NCI-H510A (cell line): ENCODE measurements at places on chromosomes 2 and 18.

GRCh38 chr2:64348386-64349130, 105.4 kb upstream of the LGALSL start:
- no peak for DNase-seq

GRCh38 chr18:62741118-62741566, 25.8 kb downstream of the PHLPP1 start:
- DNase-seq = no peak

GRCh38 chr2:38178556-38179419, 102.8 kb upstream of the CYP1B1 start:
- no peak for DNase-seq

DNA sequence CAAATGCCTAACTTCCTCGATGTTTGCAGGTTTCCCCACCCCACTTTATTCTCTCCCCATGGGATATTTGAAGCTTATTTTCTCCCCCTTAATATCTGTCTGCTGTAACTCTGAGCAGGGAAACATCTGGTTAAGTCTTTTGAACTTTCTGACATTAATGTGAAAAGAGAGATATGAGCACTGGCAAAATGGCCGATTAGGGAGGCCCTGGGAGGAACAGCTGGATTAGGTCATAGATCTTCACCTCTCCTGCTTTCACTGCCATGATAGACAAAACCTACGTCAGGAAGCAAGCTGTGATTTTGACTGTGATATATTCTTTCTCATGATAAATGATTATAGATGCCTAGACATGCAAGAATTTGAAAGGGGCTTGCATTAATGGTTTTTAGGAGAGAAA, 43.6 kb downstream of the LYPD6B start:
- no peak for DNase-seq

GRCh38 chr2:196268025-196268424, 96.6 kb upstream of the STK17B start:
- DNase-seq = no peak

- no peak for DNase-seq
These were observed 53.7 kb upstream of the APCDD1 start for GRCh38 chr18:10400534-10401307.

- no peak for DNase-seq
These were observed 31.9 kb downstream of the MYO7B start for GRCh38 chr2:127567351-127567854.

GRCh38 chr2:187054501-187055319, 205.7 kb upstream of the ZSWIM2 start:
- DNase-seq = no peak

DNA sequence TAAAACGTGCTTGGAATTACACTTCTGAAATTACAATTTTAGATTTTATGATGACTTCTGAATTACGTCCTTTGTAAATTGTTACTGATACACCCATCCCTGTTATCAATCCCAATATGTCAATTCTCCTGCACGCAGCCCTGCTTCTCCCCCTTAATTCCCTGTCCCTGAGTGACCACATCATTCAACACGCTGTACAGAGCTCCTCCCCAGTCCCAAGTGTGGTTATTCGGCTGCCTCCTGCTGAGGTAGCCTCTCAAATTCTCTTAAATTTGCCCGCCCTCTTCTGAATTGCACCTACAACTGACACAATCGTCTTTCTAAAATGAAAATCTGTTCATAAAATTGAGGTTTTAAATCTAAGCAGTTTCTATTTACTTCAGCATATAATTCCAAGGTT, 10.1 kb downstream of the SERPINB8 start:
- no peak for DNase-seq

GRCh38 chr2:124039762-124040291, 14.7 kb downstream of the CNTNAP5 start:
- DNase-seq = peak; percentile 27

DNA sequence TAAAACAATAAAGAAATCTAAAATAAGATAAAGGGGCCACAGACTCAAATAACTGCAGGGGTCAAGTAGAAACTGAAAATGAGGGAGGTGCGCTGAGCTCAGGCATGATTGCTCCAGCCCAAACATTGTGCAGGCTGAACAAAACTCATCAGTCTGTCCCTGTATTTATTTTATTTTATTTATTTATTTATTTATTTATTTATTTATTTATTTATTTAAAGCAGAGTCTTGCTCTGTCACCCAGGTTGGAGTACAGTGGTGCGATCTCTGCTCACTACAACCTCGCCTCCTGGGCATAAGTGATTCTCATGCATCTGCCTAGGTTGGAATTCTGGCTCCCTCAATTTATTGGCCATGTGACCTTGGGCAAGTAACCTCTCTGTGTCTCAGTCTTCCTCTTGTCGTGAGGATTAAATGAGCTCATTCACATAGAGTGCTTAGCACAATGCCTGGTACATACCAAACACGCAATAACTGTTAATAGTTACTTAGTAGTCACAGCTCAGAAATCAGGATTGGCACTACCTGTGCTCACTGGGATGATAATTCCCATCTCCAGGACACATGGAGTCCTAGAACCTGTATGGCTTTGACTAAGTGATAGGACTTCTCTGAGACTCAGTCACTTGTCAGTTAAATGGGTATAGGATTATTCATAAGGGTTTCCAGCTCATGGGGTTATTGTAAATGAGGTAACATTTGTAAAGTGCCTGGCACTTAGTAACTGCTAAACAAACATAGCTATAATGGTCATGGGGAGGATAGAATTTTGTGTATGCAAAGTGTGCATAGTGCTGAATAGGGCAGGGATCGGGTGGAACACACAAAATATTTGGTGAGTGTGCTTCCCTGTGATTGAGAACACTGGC, 6.0 kb downstream of the SPEG start:
- no peak for DNase-seq

DNA sequence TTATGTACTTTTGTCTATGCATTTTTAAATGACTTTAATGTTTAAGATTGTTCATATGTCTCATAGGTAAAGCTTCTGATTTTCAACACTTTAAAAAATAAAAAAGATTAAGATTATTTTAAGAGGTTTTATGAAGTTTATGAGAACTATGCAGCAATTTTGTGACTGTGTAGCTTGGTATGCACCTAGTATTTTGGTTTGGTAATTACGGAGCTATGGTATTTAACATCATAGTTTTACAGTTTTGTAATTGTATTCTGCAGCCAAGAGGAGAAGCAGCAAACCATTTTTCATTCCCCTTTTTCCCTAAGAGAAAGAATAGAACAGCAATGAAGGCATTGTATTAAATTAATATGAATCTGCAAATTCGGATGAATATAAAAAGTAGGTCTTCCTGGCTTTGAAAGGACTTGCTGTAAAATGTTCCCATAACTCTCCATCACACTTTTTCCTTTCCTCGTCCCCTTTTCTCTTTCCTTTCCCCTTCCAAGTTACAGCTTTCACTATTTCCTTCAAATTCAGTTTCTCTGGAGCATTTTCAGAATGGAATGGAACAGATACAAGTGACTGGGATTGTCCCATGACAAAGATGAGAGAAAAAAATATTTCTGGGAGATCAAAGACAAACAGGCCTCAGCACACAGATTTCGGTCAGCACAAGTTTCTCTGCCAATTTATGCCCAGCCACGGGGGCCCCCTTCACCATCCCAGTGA, 26.1 kb upstream of the PIEZO2 start:
- DNase-seq = no peak

DNA sequence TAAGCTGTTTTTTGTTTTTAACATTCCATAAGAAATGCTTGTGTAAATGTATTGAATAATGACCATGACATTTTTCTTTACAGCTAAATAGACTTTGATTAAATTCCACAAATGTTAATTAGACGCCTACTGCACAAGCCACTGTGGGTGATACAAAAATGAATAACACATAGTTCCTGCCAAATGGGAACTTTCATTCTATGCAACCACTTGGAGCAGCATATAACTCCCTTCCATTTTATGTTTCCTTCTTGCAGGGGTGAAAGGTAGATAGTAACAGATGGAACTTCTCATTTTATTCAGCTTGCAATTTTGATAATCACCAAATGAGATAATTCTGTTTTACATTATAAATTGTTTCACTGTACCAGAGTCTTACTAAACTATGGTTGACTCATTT, 70.0 kb upstream of the THUMPD2 start:
- no peak for DNase-seq

DNA sequence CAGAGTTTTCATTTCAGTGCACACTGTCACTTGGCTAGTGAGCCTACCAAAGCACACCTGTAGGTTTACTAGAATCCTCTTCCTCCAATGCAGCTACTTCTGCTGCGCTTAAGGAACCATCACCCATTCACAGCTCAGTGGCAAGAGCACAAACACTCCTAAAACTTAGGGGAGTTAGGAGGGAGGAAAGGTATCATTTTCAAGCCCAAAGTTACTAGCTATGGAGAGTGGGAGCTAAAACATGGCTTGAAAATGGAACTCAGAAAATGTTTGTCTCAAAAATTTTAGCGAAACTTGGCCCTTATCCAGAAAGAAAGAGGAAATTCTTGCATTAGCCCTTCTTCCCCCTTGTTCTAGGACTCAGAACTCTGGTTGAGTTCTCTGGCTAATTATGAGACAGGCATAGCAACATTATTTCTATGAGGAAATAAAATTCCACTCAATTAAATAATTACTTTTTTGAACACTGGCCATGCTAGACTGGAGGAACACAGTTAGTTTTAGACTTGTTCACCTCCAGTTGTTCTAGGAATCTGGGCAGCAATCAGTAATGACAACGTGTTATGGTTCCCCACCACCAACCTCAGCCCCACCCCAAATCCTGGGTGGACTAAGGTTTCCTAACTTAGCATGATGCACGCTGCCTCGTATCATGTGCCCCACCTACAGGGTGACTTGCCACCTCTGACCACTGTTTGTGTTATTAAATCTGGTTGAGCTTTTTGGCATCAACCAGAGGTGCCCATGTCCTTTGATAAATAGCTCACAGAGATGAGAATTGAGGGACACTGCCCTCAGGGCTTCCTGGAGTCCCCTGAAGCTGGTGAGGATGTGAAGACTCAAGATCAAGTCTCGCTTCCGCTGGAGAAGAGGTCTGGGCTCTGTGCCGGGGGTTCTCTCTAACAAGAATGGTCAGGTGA, 32.8 kb downstream of the LPIN2 start:
- no peak for DNase-seq

DNA sequence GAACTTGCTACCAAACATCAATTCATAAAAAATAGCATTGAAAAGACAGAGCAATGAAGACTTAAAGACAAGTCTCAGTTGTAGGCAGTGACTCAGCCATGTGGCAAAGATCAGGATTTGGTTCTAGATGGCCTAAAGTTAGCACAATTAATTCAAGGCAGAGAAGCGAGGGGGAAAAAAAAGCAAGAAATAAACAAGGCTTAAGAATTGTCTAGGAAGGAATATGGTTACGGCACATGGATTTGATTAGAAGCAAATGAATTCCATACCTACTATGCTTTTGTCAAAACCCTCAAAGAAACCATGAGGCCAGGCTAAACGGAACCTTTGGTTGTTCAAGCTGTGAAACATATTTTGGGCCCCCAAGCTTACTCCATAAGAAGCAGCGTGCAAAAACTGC, 362.2 kb upstream of the KCNH7 start:
- no peak for DNase-seq

- DNase-seq = no peak
These were observed 1.8 kb downstream of the RTKN start for GRCh38 chr2:74439803-74440377.

DNA sequence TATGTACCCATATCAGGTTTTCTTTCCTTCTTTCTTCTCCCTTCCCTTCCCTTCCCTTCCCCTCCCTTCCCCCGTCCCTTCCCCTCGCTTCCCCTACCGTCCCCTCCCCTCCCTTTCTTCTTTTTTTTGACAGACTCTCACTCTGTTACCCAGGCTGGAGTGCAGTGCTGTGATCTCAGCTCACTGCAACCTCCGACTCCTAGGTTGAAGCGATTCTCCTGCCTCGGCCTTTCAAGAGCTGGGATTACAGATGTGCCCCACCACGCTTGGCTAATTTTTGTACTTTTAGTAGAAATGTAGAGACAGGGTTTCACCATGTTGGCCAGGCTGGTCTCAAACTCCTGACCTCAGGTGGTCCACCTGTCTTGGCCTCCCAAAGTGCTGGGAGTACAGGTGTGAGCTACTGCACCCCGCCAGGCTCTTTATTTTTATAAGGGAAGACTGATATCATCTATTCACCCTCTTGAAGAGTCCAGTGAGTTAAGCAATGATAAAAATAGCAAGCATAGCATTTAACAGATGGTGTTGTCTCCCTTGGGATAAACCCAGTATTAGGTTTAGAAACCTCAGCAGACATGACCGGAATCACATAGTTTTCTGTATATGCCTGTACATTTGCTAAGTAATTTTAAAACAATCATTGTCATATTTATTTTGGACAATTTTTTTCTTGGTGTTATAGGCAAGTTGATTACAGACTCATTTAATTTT, 888.4 kb downstream of the TRIB2 start:
- DNase-seq = no peak

DNA sequence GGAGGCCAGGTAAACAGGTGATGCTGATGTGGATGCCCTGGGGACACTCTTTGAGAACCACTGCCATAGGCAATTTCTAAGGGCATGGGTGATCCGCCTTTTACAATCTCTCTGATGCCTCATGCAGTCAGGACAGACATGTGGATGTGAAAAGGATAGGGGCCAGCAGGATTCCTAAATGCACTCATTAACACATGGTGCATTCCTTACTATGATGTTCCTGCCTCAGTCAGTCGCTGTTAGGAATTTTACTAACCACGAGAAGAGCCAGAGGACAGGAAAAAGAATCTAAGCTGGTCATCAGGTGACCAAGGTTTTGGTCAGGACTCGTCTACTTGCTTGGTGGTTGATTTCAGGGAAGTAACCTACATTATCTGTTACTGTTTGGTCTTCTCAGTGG, 191.0 kb downstream of the ARL4C start:
- no peak for DNase-seq

DNA sequence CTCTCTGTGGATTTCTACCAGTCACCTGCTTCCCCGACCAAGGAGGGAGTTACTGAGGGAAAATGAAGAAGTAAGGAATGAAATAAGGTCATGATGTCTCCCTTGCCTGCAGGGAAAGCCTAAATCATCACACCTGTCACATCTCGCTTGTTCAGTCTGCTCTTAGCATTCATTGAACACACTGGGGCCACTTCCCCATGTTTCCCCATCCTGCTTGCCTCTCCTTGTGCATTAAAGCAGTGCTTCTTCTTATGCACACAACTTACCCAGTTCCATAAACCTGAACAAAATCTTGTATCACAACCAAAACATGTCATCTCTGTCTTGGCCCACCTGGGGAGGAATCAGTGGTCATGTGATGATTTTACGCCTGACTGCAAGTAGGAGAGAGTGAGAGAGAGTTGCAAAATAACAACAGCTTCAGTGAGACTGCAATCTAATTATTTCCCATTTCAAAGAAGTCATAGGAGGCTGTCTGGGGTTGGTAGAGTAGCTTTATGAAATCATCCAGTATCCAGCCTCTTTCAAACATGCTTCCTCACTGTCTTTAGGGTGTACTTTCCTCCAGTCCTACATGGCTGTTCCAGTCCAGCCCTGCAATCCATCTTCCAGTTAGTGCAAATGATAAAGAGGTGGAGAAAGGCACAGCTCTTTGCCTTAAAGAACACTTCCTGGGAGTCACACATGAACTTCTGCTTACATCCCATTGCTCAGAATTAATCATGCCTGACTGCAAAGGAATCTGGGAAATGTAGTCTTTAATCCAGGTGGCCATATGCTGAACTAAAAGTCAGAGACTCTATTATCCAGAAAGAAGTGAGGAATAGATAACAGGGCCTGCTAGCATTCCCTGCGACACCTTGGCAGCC, 220.1 kb downstream of the HAUS1 start:
- no peak for DNase-seq

GRCh38 chr2:68404893-68405799, 40.1 kb downstream of the PLEK start:
- DNase-seq = no peak
